Stomach (tissue), 19 donors: ENCODE measurements at places on chromosomes 13 and 19.
A peak's percentile ranks its signal among the peaks of the same experiment; 100 is the strongest.

DNA sequence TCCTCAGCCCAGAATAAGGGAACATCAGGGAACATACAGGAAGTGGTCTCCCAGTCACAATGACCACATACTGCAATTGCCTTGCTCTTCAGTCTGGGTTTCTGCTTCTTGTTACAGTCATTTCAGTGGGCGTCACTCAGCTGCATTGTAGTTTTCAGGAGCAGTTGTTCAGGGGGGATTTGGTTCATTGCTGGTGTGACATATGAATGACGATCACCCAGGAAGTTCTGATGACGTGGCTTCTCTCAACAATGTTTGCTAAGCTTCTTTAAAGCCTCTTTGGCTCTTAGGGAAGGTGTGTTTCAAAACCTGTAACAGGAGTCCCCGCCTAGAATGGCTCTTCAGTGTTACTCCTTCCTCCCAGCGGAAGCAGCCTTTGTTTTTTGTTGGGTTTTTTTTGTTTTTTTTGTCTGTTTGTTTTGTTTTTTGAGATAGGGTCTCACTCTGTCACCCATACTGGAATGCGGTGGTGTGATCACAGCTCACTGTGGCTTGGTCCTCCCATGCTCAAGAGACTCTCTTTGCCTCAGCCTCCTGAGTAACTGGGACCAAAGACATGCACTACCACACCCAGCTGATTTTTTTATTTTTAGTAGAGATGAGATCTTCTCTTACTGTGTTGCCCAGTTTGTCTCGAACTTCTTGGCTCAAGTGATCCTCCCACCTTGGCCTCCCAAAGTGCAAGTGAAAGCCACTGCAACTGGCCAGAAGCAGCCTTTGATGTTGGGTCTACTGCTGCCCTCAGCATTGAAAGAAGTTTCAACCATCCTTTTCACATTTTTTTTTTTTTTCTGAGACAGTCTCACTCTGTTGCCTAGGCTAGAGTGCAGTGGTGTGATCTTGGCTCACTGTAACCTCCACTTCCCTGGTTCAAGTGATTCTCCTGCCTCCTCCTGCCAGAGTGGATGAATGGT lies 1.4 kb upstream of the SCEL start:
- DNase-seq = no peak

DNA sequence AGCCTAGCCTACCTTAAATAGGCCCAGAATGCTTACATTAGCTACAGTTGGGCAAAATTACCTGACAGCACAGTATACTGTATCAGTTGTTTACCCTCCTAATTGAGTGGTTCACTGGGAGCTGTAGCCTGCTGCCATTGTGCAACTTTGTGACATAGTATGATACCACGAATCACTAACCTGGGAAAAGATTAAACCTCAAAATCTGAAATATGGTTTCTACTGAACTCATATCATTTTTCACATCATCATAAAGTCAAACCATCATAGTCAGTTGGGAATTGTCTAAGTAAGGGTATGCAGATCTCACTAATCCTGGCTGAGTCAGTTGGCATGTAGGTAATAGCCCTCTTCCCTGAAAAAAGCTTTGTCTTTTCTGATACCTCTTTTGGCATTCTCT lies 9.2 kb downstream of the PAN3 start:
- DNase-seq = no peak

- DNase-seq = no peak
These were observed 377.2 kb upstream of the GPC6 start for GRCh38 chr13:92849381-92849780.

- DNase-seq = no peak
These were observed 14.4 kb downstream of the NFIC start for GRCh38 chr19:3380829-3381228.

DNA sequence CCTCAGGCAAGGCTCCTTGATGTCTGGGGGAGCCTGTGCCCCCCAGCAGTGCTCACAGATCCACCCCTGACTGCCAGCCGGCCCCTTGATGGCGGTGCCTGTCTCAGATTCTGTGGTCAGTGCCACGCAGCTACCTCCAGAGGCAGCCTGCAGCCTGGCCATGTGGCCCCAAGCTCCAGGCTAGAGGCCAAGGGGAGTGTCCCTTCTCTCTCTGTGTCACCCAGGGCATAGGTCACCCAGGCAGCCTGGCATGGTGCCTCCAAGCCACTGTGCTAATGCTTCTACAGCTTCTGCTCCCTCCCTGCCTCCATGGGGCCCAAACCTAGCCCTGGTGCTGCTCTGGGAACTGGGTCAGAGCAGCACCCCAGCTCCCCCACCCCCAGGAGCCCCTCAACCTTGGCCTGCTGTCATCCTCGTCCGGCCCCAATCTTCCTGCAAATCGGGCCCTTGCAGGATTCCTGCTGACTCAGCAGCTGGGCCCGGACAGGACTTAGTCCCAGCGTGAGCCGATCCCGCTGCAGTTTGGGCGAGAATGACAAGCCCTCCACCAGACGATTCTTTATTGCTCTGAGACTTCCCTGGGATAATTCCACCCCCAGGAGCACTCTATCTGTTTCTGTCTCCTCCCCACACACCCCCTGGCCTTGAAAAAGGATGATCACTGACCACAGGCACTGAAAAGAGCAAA lies 2.8 kb upstream of the ARL11 start:
- peak; percentile 42 for DNase-seq

- no peak for DNase-seq
These were observed 571.7 kb downstream of the KCTD12 start for GRCh38 chr13:76314495-76314894.

GRCh38 chr19:862581-863314 lies 3.3 kb downstream of the CFD start:
- DNase-seq = peak; percentile 61

GRCh38 chr13:88461272-88462009 lies 790.3 kb downstream of the SLITRK5 start:
- no peak for DNase-seq

DNA sequence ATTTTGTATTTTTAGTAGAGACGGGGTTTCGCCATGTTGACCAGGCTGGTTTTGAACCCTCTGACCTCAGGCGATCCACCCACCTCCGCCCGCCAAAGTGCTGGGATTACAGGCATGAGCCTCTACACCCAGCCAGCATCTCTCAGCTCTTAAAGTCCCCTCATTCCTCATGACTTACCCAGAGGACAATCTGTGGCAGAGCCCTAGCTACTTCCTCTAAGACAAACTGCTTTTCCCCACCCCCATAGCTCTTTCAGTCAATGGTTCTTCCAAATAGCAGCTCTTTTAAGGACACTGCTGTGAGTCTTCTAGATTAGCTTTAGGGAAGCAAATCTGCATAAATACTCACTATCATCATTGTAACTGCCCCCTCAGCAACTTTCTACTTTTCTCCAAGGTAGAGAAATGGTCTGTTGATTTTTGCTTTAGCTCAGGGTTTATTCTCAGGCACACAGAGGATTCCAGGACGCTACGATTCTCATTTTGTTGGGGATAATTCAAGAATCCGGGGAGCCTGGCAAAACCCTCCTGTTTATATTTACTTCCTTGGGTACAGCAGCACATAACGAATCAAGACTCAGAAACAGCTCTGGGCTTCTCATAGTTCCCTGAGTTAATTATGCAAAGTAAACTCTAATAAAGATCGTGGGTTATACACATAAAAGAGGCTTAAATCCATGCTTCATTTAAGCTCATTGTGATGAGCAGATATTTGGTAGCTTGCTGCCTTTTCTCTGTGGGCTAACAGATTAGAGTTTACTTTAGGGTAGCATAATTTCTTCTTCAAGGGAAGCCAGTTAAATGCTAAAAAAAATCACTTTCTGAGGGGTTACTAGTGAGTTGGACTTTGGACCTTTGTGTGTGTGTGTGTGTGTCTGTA lies 357.4 kb downstream of the TDRD3 start:
- DNase-seq = no peak

DNA sequence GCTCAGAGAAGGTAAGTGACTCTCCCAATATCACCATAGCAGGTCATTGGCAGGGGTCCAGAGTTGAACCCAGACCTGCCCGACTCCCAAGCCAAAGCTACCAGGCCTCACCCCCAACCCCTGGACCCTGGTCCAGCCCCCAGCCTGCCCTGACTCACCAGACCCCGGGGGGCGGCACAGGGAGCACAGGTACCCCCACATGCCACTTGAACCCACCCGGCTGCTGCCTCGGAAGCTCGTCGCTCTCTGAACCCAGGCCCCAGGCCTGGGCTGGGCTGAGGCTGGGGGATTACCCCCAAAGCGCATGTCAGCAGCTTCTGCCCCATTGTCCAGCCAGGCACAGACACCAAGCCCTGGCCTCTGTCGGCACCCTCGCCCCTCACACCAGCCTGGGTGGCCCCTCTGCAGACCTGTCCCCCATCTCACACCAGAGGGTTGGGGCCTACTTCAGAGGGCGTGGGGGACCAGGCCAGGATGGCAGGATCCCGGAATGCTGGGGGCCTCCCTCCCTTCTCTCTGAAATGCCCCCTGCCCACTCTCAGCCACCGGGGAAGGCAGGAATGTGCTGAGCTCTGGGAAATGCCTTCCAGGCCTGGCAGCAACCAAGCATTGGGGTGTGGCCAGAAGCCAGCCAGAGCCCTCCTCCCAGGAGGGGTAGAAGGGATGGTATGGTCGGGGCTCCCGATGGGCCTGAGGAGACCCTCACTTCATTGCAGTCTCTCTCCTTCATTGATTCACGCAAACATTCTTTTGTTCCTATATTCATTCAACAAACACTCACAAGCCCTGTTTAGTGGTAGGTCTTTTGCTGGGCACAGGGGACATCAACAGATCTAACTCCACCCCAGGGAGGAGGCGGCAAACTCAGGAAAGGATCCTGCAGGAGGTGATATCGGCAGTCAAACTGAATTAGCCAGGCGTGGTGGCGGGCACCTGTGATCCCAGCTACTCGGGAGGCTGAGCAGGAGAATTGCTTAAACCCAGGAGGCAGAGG lies 1.7 kb upstream of the PRX start:
- DNase-seq = no peak

GRCh38 chr19:31717269-31717923 lies 368.2 kb upstream of the TSHZ3 start:
- no peak for DNase-seq

DNA sequence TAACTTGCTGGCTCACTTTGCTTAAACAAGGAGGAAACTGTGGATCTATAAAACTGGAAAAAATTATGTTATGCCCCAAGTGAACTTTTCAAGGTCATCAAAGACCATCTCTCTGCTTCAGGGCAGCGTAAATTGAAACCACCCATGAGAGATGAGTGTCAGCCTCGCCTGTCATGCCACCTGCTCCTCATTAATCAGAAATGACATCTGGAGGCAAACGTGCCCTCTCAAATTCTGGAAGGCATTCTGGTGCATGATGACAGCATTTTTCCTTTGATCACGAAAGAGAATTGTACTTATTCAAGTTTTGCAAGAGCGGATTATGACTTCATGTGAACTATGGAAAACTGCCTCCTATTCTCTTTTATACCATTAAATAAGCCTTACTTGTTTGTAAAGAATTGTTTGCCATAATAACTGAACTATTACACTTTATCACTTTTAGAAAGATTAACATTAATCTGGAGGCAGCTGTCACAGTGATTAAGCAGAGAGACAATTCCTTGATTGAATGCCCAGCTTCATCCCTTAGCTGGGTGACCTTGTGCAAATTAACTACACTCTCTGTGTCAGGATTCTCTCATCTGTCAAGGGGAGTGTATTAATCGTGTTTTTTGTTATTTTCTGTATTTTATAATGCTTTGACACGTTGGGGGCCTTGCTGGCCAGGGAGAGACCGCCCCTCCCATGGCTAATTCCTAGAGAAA lies 17.0 kb upstream of the SACS start:
- no peak for DNase-seq

- DNase-seq = no peak
These were observed 69.2 kb downstream of the ZNF100 start for GRCh38 chr19:21698215-21698614.
